ENCODE measurements at places on chromosomes 7 and 10.

- DNase-seq: peak; percentile 83
Measured at GRCh38 chr10:68900427-68901104, 549 bp upstream of the DDX50 start.

DNA sequence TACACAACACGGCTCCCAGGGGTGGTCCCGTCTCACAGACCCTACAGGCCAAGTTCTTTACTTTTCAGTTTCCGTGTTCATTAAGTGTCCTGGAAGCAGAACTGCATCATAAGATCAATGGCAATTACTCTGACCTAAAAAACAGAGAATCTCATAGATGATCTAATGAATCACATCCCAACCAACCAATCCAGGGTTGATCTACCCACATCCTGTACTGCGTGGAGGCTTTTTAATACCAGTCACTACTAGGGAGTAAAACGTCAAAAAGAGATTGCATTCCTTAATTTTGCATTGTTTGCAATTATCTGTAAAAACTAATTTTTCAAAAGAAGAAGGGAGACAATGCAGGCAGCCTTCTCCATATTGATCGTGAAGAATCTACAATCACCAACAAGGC lies 72.6 kb downstream of the PARD3 start:
- no peak for DNase-seq

DNA sequence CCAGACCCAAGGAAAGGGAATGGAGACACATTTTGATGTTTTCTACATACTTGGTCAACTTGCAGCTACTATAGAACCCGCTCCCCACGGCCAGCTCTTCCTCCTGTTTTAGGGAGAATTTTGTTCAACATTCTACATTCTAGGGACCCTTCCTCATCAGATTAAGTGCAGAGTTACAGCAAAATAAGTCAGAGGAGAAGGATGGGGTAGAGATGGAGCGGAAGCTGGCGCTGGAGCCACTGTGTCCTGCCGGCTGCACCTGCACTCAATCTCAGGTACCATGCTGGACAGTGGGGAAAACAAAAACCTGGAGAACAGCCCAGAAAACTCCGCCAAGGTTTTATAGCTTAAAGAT lies 79.4 kb upstream of the EN2 start:
- DNase-seq: no peak

DNA sequence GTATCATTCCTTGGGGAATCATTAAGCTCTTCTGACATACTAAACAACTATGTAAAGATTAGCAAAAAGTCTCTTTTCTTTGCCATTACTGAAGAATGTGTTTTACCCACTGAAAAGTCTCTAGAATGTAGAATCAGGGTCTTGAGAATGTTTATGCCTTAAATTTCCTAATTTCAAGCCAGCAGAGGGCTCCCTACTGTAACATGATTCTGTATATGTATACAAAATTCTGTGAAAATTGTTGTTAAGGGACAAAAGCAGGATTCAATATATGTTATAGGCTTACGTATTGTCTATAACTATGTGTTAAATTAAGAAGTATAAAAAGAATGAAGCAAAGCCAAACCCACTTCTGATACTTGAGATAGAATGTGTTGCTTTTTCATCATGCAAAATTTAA lies 296.9 kb upstream of the DGKB start:
- no peak for DNase-seq

Measured in glutamatergic neuron (in vitro differentiated cells).